ENCODE measurements at places on chromosomes 1 and 21.

DNA sequence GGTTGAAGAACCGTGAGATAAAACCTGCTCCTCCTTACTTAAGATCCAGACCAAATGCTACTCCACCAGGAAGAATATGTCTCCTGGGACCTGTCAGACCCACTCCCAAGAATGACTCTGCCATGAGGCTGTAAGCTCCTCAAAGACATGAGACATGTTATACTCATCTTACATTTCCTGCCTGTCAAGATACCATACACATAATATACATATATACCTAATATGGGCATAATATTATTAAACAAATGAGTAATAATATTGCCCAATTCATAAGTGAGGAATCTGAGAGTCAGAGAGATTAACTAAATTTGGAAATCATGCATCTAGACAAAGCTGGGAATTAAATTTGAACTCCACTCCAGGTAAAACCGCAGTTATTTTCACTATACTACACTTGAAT lies 634.9 kb downstream of the LMO4 start:
- DNase-seq, result no peak

DNA sequence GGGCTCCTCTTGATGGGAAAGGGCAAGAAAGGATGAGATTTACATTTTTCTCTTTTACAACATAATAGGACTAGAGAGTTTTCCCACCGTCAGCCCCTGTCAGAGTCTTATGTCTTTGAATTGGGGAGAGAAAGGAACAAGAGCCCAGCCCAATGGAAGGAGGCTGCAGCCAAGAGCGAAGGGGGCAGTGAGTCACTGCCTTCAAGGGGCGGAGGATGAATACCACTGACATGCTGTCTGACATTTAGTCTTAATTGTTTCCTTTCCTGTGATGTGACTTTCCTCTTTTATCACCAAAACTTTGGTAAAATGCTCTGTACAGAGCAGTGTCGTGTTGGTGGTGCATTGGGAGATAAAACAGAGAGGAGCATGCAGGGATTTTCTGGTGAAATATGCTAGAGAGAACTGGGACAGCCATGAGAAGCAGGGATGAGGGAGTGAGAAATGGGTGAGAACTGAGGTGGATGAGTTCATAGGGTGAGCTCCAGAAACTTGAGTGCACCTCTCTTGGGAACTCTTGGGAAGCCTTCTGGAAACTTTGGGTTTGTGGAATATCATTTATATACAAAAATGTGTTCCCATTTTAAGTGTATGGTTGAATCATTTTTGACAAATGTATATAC lies 179.9 kb upstream of the FGGY start:
- no peak for DNase-seq

GRCh38 chr1:71193153-71193552 lies 112.3 kb upstream of the ZRANB2 start:
- peak; percentile 19 for DNase-seq

- no peak for DNase-seq
Measured at GRCh38 chr1:234782791-234783190, 172.8 kb upstream of the IRF2BP2 start.

DNA sequence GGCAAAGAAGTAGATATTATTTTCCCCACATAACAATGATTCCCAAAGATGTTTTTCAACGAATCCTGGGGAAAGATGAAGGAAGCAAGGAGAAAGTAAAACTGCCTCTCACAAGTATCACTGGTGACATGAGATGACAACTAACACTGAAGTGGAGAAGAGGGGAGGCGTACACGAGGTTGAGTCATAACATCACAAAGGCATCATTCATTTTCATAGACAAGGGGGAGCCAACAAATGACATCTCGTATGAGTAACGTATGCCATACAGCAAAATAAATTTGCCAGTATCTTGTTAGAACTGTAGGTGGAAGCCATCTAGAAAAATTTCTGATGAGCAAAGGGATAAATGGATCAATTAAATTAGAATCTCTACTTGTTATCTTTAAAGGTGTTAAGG lies 56.6 kb downstream of the ATP1B1 start:
- DNase-seq, result no peak

- peak; percentile 66 for DNase-seq
Measured at GRCh38 chr1:47881505-47882442, 115.4 kb downstream of the TRABD2B start.

DNA sequence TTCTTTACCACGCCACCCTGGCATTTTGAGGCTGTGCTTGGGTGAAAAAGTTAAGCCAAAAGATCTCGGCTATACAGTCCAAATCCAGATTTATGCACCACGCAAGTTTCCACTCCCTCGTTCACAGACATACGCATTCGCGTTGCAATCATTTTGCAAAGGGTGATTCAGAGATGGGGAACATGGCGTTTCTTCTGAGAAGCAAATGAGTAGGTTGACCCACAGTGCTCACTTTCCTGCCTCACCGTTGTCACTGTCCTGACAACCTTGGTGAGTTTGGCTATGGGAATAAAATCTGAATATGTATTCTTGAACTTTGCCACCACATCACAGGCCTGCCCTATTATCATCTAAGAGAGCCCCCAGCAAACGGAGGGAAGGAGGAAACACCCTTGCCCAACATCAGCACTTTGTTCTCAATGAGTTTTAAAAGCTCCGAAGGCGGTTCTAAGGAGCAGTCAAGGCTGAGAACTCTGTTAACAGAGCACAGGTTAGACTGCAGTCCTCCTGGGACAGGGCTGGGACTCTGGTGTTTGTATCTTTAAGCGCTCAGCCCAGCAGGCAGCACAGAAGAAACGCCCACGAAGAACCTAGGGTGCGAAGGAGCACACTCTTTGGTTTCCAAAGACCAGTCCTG lies 86.4 kb downstream of the RUNX1 start:
- DNase-seq, result no peak

GRCh38 chr1:63886340-63886739 lies 112.5 kb downstream of the ROR1 start:
- no peak for DNase-seq

DNA sequence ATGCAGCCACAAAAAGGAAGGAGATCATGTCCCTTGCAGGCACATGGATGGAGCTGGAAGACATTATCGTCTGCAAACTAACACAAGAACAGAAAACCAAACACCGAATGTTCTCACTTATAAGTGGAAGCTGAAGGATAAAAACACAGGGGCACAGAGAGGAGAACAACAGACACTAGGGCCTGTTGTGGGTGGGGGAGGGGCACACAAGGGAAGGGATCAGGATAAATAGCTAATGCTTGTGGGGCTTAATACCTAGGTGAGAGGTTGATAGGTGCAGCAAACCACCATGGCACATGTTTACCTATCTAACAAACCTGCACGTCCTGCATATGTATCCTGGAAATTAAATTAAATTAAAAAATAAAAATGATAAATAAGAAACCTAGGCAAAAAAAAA lies 969.9 kb downstream of the TTLL7 start:
- no peak for DNase-seq

GRCh38 chr1:216168546-216168945 lies 254.7 kb downstream of the USH2A start:
- no peak for DNase-seq

- DNase-seq, result peak; percentile 13
Measured at GRCh38 chr1:203126151-203126865, 1.2 kb upstream of the ADORA1 start.

- DNase-seq, result peak; percentile 53
Measured at GRCh38 chr1:16082283-16083038, 9.0 kb upstream of the FAM131C start.

DNA sequence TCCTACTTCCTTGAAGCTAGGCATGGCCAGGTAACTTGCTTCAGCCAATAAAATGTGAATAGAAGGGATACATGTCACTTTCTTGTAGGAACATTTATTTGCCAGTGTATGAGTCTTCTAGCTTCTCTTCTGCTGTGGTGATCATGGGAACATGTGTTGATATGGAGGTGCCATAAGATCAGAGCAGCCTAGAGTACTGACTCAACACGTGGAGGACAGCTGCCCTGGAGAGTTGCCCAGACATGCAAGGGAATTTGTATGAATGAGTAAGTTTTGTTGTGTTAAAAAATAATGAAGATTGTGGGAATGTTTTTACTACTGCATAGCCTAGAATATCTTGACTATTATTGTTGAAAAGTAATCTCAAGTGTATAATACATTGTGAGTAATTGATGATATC lies 502.3 kb downstream of the NUF2 start:
- no peak for DNase-seq

DNA sequence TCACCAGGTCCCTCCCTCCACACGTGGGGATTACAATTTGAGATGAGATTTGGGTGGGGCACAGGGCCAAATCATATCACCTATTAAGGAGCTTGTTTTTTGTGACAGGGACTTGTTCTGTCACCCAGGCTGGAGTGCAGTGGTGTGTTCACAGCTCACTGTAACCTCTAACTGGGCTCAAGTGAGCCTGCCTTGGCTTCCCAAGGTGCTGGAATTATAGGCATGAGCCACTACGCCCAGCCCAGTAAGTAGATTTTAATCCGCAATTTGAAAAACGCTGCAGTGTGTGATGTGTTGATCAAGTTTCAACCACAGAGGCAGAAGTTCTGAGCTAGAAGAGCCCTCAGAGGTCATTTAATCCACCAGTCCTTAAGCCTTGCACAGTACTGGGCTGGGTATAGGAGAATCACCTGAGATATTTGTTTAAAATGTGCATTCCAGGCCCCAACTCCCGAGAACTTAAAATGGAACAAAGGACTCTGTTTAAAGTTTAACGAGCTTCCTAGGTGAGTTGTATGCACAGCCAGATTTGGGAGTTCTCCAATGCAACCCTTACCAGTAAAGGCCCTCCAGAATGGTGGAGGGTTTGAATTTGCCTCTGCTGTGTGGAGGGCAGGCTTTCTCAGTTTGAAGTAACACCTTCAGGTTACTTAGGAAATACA lies 13.4 kb downstream of the RPL11 start:
- peak; percentile 13 for DNase-seq

DNA sequence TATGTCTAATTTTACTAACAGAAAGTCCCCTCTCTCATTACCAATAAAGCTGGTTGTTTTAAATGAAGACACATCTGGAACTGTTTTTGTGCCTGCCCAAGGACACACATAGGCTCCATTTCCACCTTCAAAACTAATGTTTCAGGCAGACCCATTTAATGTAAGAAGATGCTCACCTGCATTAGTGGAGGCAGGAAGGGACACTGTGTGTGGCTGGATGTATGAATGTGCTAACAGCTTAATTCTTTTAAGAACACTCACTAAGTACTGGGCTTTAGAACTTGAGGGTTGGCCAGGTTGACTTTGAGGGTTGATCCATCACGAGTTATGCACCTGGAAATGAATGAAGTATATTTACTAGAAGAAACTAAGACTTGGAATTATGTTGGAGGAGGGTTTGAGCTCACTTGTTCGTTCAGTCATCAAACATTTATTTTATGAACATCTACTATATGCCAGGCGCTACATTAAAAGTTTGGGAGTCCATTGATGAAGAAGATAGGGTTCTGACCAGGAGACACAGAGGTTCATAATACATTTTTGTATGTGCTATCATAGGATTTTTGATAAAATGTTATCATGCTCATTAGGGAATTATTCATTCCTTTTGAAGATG lies 5.4 kb downstream of the JUN start:
- no peak for DNase-seq

- no peak for DNase-seq
Measured at GRCh38 chr21:45222001-45222400, 65.7 kb downstream of the POFUT2 start.

DNA sequence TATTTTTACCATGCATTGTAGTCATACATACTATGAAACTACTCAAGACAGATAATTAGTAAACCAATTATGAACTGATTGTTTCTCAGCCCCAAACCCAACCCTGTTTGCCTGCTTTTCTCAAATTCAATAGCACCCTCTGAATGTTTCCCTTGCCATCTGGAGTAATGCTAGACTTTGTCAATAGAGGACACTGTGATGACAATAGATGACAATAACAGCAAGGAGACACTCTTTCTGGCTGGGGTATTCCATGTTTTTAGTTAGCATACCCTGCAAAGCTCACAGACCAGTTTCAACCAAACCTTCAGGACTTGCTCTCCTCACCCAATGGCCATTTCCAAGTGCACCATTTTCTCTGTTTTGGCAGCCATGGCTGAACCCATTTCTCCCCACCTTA lies 108.5 kb upstream of the LRRC7 start:
- no peak for DNase-seq

GRCh38 chr1:160916666-160917065 lies 31.7 kb upstream of the ITLN1 start:
- no peak for DNase-seq

- no peak for DNase-seq
Measured at GRCh38 chr1:8604041-8604945, 213.1 kb downstream of the RERE start.

DNA sequence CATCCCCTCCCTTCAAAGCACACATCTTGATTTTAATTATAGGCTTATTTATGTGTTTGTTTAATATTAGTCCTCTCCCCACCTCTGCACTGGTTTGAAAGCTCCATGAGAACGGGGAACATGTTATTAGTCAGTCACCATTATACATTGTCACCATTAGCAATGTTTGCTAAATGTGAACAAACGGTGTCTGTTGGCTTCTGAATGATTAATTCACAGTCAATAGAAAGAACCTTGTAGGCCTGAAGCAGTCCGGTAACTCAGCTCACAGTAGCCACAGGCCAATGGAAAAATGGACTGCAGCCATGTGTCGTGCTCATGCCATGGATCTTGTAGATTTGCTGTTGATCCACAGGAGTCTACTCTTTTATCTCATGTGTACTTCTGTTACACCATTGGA lies 49.7 kb upstream of the NHLH2 start:
- DNase-seq, result no peak

DNA sequence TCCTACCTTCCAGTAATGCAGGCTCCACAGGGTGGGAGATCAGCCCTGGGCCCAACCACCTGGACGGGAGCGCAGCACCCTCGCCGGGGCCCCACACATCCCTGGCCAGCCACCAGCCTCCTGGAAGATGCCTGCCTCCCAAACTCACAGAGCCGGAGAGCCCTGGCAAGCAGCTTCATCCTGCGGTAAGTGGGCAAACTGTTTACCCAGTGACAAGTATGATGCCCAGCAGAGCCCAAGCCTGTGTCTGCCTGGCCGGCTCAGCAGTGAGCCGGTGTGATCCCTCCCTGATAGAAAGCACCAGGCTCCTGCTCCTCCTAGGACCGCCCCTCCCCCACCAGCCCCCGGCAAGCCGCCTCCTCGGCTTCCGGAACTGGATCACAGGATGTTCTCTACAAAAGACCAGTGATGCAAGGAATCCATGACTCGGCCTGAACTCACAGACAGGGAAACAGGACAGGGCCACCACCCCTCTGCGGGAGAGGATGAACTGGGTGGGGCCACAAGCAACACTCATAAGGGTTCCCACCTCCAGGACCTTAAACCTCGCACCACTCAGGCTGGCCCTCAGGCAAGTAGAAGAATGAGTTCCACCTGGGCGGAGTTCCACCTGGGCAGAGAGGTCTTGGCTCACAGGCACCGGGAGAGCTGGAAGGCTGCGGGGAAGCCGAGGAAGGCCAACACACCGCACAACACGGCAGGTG lies 7.9 kb downstream of the ACOT7 start:
- no peak for DNase-seq

- peak; percentile 7 for DNase-seq
Measured at GRCh38 chr1:58932859-58933598, 149.2 kb upstream of the JUN start.

DNA sequence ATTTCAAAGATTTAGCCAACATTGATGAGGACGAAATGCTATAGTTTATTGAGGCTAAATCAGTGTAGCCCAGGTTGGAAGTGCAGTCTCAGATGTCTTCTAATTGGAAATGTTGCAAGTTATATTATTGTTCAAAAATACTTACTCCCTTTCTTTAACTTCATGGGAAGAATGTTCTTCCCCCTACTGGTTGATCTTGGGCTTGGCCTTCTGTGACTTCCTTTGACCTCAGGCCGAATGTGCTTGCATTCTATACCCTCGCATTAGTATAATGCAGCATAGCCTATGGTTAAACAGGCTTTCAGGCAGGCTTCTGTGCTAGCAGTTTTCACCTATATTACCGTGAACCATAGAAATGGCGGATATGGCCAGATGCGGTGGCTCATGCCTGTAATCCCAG lies 77.3 kb downstream of the RPE65 start:
- no peak for DNase-seq
